ENCODE measurements at places on chromosomes 5 and 9.

DNA sequence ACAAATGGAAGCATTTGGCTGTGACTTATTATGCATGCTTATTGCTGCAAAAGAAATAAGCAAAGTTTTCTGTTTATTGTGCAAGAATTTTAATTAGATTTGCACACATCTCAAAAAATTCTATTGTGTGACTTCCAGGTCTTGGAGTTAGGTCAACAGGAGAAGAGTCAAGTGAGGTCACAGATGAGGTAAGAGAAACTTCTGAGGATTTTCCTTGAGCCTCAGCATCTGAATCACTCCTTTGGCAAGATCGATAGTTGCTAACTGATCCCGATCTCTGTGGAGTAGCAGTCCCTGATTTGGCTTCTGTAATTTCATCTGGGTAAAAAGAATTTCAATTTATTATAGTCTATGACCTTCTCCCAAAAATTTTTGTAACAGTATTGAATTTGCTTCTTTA is 6.9 kb upstream of the TTC33 start:
- no peak for DNase-seq

DNA sequence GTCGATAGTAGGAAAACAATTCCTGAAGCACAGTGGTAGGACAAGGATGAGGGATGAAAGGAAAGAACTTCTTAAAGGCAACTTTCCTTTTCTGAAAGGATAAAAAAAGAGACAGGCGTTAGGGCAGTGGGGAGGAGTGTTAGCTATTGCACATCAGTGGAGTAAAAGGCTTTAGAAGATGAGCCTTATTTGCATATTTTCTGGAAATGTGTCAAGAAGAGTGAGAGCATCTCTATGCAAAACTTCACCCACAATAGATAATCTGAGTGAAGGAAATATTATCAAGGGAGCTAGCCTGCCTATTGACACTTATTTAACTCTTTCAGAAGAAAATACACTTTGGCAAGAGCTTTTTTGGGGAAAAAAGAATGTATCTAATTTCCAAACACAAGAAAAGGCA is 151.6 kb downstream of the MACIR start:
- no peak for DNase-seq

GRCh38 chr9:127369428-127369827 is 27.5 kb upstream of the SLC2A8 start:
- no peak for DNase-seq

- peak; percentile 32 for DNase-seq
Measured at GRCh38 chr5:81749561-81750307, 1.2 kb downstream of the SSBP2 start.

- no peak for DNase-seq
Measured at GRCh38 chr5:72842816-72843215, 26.4 kb downstream of the TNPO1 start.
